ENCODE measurements at places on chromosomes 5 and 9.

DNA sequence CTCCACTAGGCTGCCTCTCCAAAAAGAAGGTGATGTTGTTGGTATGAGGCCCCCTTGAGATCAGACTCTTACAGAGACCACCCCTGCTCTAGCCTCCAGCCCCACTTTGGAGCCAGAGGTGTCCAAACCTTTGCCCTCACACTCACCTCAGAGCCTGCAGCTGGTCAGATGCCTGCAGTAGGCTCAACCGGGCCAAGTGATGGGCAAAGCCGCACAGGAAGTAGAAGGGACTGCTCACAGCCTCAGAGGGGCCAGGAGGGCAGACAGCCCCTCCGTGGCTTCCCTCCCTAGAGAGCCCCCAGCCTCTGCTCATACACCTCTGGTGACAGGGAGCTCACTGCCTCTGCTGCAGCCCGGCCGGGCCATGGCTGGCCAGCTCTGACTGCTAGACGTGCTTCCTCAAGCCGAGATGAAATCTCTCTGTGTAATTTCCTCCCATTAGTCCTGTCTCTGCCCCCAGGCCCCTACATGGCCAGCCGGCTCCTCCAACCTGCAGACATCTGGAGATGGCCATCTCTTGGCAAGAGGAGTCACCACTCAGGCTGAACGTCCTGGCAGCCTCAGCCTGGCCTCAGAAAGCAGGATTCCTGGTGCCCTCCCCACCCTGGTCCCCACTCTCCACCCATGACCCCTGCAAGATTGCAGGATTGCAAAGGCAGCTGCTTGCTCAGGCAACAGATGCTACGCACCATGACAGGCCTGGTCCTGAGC, 7.3 kb upstream of the TCF7 start:
- no peak for DNase-seq

DNA sequence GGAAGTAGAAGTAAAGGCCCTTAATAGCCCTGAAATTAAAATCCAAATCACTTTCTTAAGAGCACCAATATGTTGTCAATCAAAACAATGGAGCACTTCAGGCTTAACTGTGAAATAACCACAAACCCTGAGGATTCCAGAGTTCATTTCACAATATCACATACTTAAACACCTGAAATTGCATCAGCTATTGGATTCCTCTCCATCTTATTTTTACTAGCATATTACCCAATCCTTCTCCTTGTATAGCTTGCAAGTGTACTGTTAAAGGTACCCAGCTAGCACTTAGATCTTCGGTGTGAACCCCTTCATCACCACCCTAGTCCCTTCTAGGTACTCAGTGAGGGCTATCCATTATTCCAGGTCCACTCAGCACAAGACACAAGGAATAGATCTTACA, 287.3 kb downstream of the EFNA5 start:
- no peak for DNase-seq

DNA sequence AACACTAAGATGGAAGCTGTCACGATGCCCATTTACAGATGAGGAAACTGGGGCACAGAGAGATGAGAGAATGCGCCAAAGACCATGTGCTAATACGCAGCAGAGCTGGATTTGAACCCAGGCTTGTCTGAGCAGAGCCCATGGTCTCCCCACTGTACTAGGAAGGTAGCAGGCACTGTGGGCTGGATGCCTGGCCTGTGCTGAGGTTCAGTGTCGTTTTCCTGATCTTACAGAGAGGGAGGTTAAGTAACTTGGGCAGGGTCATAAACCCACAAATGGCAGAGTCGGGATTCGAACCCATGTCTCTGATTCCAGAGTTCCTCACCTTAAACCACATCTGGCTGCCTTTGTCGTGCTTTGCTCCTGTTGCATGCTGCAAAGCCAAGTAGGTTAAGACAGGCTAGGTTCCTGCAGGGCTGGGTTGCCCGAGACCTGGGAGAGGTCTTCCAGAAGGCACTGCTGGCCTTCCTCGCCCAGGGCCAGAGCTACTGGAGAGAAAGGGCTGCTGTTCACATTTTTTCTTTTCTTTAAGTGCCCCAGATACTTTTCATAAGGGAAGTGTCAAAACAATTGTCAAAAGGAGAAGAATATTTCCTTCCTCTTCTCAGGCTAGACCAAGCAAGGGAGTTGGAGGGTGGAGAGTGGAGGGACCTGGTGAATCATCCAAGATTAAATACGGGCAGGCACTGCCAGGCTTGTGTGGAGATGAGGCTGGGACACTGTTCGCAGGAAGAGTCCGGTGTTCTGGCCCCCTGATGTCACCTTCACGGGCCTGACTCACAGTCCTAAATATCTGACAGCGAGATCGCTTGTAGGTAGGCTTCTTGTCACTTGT, 3.2 kb downstream of the NEK6 start:
- DNase-seq: no peak

GRCh38 chr5:154373729-154374179, 72.0 kb upstream of the SAP30L start:
- DNase-seq: no peak

- no peak for DNase-seq
Measured at GRCh38 chr5:72231991-72232703, 87.9 kb downstream of the MRPS27 start.

Data from NCI-H1930 (cell line).